ENCODE measurements at places on chromosomes 6 and 20. TPM values are rescaled to one million over a fixed set of nuclear protein-coding genes. Genes with fewer than 3 reads are reported as not detected.

Gene UNC5CL
- total RNA-seq = 0.26 TPM

Gene FAM110A
- total RNA-seq = 7.1 TPM

Gene CCN6
- not detected for total RNA-seq

Gene SLC35D3
- under 0.01 TPM for total RNA-seq

Gene MLIP
- 0.53 TPM for total RNA-seq

Gene BCAS1
- not detected for total RNA-seq

Gene SLC32A1
- total RNA-seq = not detected
